ENCODE measurements at places on chromosomes 1 and 21.

DNA sequence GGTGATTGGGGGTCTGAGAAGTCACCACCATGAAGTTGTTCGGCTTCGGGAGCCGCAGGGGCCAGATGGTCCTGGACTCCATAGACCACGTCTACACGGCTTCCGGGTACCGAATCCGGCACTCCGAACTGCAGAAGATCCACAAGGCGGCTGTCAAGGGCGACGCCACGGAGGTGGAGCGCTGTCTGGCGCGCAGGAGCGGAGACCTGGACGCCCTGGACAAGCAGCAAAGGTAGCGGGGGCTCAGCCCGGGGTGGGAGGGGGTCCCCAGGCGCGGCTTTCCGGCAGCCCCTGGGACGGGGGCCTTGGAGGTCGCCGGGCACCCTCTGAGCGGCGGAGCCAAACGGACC, 146.5 kb downstream of the LIPI start:
- DNase-seq, result no peak

DNA sequence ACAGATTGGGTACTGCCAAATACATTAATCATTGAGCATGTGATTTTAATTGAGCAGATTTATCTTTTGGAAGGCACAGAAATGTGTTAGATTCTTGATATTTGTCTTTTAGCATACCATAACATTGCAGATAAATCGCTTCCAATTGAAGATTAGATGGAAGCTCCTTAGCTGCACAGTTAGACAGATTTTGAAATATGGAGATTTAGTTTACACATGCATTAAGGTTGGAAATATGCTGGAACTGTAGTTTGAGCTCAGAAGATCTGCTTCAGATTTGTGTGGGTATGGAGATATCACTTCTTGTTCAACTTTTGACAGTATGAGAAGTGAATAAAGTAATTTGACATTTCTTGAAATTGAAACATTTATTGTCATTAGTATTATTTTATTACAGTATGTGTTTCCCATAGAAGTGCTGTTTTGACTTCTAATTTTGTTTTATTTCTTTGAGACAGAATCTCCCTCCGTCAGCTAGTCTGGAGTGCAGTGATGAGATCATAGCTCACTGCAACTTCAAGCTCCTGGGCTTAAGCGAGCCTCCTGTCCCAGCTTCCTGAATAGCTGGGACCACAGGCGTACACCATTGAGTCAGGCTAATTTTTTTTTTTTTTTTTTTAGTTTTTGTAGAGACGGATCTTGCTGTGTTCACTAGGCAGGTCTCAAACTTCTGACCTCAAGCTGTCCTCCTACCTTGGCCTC, 29.1 kb downstream of the THRAP3 start:
- no peak for DNase-seq

DNA sequence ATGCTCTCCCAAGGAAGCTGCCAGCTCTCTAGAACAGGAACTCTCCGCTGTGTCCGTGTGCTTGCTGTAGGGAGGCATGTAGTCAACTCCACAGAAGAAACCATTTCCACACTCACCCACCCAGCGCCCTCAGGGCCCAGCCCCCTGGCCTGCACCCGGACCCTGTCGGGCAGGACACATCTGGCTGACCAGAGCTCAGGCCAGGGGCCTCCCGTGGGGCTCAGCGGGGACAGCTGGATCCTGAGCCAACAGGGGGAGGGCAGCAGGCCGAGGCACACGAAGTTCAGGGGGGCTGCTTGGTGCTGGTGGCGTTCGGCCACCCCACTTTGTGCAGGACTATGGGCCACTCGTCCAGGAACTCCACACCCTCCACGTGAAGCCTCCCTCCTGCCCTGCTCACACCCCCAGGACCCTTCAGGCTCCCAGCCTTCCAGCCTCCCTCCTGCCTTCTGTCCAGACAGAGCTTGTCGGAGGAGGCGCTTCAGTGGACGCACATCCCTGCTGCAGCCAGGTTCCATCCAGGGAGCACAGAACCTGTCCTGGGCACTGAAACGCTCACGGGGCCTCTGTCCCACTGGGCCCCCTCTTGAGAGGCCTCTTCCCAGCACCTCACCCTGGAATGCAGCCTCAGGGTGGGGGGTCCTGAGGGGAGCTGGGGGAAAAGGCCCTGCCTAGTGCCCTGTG, 15.0 kb upstream of the FAAP20 start:
- DNase-seq, result no peak

- DNase-seq, result no peak
Measured at GRCh38 chr1:198647055-198647454, 8.2 kb downstream of the PTPRC start.

GRCh38 chr1:54811066-54811465, 9.9 kb upstream of the TTC22 start:
- DNase-seq, result no peak

GRCh38 chr21:38793926-38794713, 11.6 kb upstream of the ETS2 start:
- DNase-seq, result no peak

DNA sequence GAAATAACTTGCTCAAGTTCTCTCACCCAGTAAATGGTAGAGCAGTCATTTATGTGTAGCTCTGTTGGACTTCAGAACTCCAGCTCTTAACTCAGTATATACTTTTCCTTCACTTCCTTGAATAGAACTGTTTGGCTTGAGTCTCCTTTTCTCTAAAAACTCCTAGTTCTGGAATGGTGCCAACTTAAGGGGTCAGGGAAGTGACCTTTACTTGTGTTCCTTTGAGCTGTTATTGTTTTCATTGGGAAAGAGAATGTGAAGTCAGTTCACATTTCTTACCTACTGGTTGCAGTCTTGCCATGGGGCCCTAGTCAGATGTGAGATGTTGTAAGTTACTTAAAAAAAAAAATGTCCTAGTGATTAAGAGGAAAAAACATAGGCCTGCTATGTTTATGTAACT, 77.0 kb upstream of the MACF1 start:
- no peak for DNase-seq

- no peak for DNase-seq
Measured at GRCh38 chr21:25568246-25568645, 39.0 kb downstream of the MRPL39 start.

DNA sequence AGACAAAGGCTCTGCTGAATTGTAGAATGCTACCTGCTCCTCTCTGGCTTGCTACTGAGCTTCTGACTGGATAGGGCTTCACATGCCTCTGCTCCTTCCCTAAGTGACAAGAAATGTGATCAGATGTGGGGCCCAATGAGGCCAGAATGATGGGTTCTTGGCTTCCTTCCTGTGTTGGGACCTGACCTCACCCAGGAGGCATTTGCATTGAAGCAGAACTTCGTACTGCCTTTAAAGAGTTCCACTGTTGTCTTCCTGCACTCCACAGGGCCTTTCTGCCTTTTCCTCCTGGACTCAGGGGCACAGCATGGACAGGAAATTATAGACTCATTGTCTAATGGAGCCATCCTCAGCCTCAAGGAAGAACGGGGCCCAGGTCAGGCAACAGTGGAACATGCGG, 14.3 kb downstream of the ZNF670 start:
- DNase-seq, result no peak

GRCh38 chr1:94642617-94643321, 101.2 kb upstream of the F3 start:
- DNase-seq, result no peak

GRCh38 chr1:161330346-161330745, 16.2 kb downstream of the SDHC start:
- DNase-seq, result no peak

DNA sequence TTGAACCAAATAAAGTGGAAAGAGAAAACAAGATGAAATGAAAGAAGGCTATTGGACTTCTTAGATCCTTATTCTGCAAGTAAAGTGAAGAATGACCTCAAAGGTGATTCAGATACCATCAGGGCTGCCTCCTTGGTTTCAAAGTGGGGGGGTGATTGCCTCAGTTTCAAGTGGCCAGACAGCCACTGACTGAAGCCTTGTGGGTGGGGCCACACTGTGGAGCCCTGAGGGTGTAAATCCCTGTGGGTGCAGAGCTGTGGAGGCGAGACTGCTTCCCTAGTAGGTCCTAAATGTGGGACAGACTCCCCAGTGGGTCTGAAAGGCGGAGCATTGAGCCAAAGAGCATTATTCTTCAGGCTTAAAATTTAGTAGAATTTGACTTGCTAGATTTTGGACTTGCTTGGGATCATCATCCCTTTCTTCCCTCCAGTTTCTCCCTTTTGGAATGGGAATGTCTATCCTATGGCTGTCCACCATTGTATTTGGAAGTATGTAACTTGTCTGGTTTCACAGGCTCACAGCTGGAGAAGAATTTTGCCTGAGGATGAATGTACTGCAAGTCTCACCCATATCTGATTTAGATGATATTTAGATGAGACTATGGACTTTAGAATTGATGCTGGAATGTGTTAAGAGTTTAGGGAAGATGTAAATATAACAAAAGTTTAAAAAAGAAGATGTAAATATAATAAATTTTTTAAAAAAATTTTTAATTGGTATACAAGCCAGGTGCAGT, 71.6 kb upstream of the SOX13 start:
- DNase-seq, result no peak

GRCh38 chr21:25215698-25216384, 391.4 kb downstream of the MRPL39 start:
- no peak for DNase-seq

DNA sequence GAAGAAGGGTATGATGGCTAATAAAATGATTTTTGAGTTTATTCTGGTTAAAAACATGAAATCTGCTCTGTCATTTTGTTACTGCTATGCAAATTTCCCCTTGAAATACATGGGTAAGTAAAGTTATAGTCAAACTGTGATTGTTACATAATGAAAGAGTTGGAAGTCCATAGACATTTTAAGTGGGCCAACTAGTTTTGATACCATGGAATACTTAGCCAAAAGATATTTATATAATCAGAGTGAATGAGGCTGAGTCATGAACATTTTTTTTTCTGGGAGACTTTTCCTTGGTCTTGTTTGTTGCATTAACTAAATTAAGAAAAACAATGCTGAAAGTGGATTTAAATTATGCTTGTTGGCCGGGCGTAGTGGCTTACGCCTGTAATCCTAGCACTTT, 58.2 kb upstream of the MPC2 start:
- DNase-seq, result no peak

- DNase-seq, result no peak
Measured at GRCh38 chr1:79874289-79874688, 867.8 kb upstream of the ADGRL4 start.

GRCh38 chr1:54547601-54548388, at the start of gene ACOT11:
Gene ACOT11, plus strand, starts transcription at chr1:54548228. Its CDS starts 82 bp downstream, at chr1:54548310.
- DNase-seq, result peak; percentile 89

GRCh38 chr1:10838541-10838940, 42.1 kb upstream of the CASZ1 start:
- DNase-seq, result peak; percentile 64

- no peak for DNase-seq
Measured at GRCh38 chr1:157044326-157044725, 1.2 kb downstream of the ARHGEF11 start.

DNA sequence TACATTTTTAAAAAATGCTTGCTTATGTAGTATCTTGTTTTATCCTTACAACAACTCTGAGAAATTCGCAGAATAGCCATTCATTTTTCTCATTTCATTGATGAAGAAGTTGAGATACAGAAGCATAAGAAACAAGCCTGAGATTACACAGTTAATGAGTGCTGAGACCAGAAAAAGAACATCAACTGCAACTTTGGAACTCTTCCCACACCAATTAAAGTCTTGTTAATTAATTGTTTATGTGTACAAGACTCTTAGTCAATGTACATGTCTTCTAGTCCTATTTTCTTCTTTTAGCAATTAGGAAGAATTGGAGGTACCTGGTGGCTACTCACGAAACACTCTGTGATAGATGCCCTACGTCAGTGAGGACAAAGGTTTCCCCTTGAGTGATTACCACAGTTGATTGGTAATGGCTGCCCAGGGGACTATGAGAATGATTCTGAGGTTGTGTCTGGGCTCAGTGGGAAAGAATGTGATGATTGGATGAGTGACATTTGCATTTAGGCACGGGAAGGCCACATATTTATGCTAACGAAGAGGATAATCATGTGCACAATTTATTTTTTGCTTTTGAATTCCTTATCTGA, 187.4 kb upstream of the KCNK2 start:
- no peak for DNase-seq

DNA sequence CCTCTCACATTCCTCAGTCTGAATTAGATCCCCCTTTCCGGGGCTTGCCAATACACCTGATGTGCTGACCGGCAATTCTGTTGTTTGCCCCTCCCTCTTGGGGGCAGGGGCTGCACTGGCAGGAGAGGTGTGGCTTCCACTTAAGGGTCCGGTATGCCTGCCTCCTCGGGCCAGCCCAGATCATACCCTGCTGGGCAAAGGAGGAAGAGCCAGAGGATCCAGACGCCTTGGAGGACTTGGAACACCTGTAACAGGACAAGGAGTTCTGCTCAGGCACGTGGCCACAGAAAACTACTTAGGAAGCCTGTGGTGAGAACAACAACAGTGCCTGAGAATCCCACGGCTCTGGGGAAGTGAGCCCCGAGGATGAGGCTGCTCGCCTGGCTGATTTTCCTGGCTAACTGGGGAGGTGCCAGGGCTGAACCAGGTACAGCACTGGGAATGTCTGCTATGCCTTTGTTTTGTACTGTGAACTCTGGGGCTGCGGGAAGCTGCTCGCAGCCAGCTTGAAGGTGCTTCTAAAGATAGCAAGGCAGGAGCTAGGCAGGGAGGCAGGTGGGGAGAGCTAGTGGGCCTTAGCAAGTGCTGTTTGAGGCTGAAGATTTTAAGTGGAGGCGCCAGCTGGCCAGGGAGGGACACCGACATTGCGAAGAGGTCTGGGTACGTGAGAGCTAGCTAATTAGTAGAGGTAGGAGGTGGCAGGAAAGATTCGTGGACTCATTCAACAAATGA, at the start of gene SMPDL3B:
Gene SMPDL3B (plus strand): TSS at position 183 of the 732 bp plus-strand sequence. CDS start 184 bp downstream, at position 367.
- DNase-seq, result peak; percentile 77

- no peak for DNase-seq
Measured at GRCh38 chr1:110408488-110408887, 994 bp upstream of the LAMTOR5 start.

GRCh38 chr1:97570691-97571090, 350.1 kb downstream of the DPYD start:
- DNase-seq, result no peak

DNA sequence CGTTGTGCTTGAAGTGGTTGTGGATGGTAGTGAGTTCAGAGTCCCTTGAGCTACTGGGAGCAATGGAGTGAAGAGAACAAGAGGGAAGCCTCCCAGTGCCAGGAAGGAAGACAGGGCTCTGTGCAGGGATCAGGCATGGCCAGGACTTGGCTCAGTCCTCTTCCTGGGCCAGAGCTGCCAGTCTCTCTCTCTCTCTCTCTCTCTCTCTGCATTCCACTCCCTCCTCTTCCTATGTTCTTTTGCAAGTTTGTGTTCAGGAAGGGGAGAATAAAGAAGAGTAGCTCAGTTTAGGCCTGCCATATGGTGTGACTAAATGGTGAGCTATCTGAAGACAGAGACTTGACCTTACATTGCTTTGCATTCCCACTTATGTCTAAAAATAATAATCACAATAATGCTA, 20.5 kb upstream of the RPTN start:
- DNase-seq, result no peak

GRCh38 chr1:151934048-151934493, 24.8 kb upstream of the THEM4 start:
- DNase-seq, result peak; percentile 83

- no peak for DNase-seq
Measured at GRCh38 chr1:99173900-99174299, 90.4 kb upstream of the PLPPR4 start.

GRCh38 chr1:31447210-31447609, 34.2 kb downstream of the SERINC2 start:
- no peak for DNase-seq

All from NCI-H1417 (cell line).